Tracheal epithelial cell (primary cell): ENCODE measurements at places on chromosomes 11 and 22. TPM values are rescaled to one million over a fixed set of nuclear protein-coding genes. Genes with fewer than 3 reads are reported as not detected.

Gene TUB
- 0.21 and 0.96 TPM in 2 replicates for total RNA-seq

Gene SPDYC
- total RNA-seq: not detected in 2 replicates

Gene TPBGL
- total RNA-seq: not detected in 2 replicates

Gene RPS13
- 1,470 and 2,357 TPM in 2 replicates for total RNA-seq

Gene PKDREJ
- total RNA-seq: not detected in 2 replicates

Gene ART1
- total RNA-seq: not detected in 2 replicates

Gene MACROD1
- total RNA-seq: 28.3 and 44.1 TPM in 2 replicates

Gene ROBO4
- 0.43 and 0.72 TPM in 2 replicates for total RNA-seq

Gene TYMP
- 22.0 and 234 TPM in 2 replicates for total RNA-seq

Gene RNF215
- total RNA-seq: 14.1 and 25.1 TPM in 2 replicates

Gene EIF3D
- 718 and 779 TPM in 2 replicates for total RNA-seq

Gene OR52I1
- total RNA-seq: not detected in 2 replicates

Gene PRSS23
- total RNA-seq: 102 and 104 TPM in 2 replicates

Gene MS4A6E
- total RNA-seq: not detected in 2 replicates

Gene ZNF215
- 3.8 and 4.3 TPM in 2 replicates for total RNA-seq

Gene DSCAML1
- total RNA-seq: 1.9 TPM in 1 of 2 replicates, not detected in the other

Gene STX5
- 24.9 and 27.2 TPM in 2 replicates for total RNA-seq

Gene SLC22A12
- not detected in 2 replicates for total RNA-seq

Gene KDELR3
- total RNA-seq: 3.2 and 25.3 TPM in 2 replicates

Gene DRICH1
- not detected in 2 replicates for total RNA-seq

Gene SCGB1D2
- not detected in 2 replicates for total RNA-seq

Gene ARHGAP20
- total RNA-seq: under 0.01 and 0.24 TPM in 2 replicates

Gene PGA4
- total RNA-seq: not detected in 2 replicates

Gene C1QTNF4
- total RNA-seq: 0.43 TPM in 1 of 2 replicates, not detected in the other

Gene CSTPP1
- total RNA-seq: 7.0 and 11.1 TPM in 2 replicates

Gene CD6
- under 0.01 TPM in 1 of 2 replicates, not detected in the other for total RNA-seq

Gene MIAT
- 0.43 and 0.48 TPM in 2 replicates for total RNA-seq

Gene FGF3
- not detected in 2 replicates for total RNA-seq

Gene TEX12
- not detected in 2 replicates for total RNA-seq

Gene KRTAP5-10
- total RNA-seq: not detected in 2 replicates

Gene VSIG10L2
- not detected in 2 replicates for total RNA-seq

Gene OR52A1
- under 0.01 TPM in 1 of 2 replicates, not detected in the other for total RNA-seq

Gene TRIM51
- total RNA-seq: not detected in 2 replicates

Gene KCNQ1OT1
- total RNA-seq: 0.21 and 0.48 TPM in 2 replicates

Gene CEND1
- not detected in 2 replicates for total RNA-seq

Gene KRTAP5-7
- not detected in 2 replicates for total RNA-seq

Gene NRIP3
- total RNA-seq: 1.5 and 4.1 TPM in 2 replicates

Gene RIMBP3C
- under 0.01 and 0.21 TPM in 2 replicates for total RNA-seq

Gene PACS1
- 12.1 and 21.2 TPM in 2 replicates for total RNA-seq

Gene FOLR1
- 2.1 and 5.3 TPM in 2 replicates for total RNA-seq

Gene TMPRSS5
- not detected in 2 replicates for total RNA-seq

Gene HSPB2
- 0.24 TPM in 1 of 2 replicates, not detected in the other for total RNA-seq

Gene ANO5
- total RNA-seq: under 0.01 and 1.2 TPM in 2 replicates

Gene LRRC32
- 0.72 TPM in 1 of 2 replicates, not detected in the other for total RNA-seq

Gene CD151
- total RNA-seq: 274 and 430 TPM in 2 replicates

Gene CRYAB
- 0.85 and 18.1 TPM in 2 replicates for total RNA-seq
